ENCODE measurements at places on chromosomes 1 and 21.

- DNase-seq = no peak
Observed at GRCh38 chr1:200238311-200238710, 171.5 kb downstream of the ZNF281 start.

GRCh38 chr1:97919585-97920261 is 1.1 kb downstream of the DPYD start:
- no peak for DNase-seq

- DNase-seq = no peak
Observed at GRCh38 chr1:232725305-232726047, 79.7 kb upstream of the MAP10 start.

GRCh38 chr1:151197863-151198253 is 494 bp upstream of the PIP5K1A start:
- DNase-seq = no peak

GRCh38 chr1:20265250-20265649 is 25.4 kb upstream of the VWA5B1 start:
- DNase-seq = no peak

DNA sequence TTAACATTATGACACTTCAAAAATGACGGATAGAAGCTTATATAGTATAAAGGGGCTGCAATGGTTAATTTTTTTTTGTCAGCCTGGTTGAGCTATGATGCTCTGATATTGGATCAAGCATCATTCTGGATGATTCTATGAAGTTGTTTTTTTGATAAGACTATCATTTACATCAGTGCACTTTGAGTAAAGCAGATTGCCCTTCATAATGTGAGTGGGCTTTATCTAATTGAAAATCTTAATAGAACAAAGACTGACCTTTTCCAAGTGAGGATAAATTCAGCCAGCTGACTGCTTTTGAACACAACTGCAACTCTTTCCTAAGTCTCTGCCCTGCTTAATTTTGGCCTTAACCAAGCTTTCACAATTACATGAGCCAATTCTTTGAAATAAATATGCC is 1476.2 kb downstream of the NCAM2 start:
- DNase-seq = no peak

GRCh38 chr1:169925505-169926482 is 32.1 kb upstream of the SCYL3 start:
- no peak for DNase-seq

DNA sequence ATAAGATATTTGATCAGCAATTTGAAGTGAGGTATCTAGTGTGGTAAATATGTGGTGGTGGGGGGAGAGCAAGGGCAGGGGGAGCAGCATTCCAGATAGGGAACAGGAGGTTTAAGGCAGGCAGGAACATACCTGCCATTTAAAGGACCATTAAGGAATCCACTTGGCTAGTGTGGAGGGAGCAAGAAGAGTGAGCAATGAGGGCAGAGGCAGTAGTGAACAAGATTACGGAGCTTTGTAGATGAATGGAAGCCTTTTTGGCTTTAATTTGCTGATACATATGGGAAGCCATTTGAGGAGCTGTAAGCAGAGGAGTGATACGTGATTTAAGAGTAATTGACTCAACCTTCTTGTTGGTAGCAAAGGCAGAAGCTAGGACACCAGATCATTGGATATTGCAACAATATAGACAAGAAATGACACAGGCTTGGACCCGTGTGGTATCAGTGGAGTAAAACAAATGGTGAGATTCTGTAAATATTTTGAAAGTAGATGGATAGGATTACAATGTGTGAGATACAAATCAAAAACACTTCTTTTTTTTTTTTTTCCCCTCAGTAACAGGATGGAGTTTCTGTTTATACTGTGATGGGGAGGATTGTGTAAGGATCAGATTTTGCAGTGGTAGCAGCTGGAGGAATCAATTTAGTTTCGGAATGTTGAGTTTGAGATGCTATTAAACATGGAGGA is 73.8 kb upstream of the B3GALT2 start:
- DNase-seq = no peak

DNA sequence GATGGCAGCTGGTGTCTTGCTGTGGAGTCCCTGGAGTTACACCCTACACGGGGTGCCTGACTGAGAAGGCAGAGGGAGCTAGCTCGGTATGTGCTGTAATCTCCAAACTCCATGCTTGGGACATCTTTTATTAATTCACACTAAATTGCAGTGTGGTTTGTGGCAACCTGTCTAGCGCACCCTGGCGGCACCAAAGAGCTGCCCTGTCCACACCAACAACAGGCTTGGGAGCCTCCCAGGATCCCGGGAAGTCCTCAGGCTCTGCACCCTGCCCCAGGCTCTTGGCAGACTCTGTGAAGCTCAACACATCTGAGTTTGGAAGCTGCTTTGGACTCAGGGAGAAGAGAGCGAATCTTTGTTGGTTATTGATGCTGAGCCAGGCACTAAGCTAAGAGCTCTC is 138.9 kb downstream of the IGSF21 start:
- DNase-seq = no peak

DNA sequence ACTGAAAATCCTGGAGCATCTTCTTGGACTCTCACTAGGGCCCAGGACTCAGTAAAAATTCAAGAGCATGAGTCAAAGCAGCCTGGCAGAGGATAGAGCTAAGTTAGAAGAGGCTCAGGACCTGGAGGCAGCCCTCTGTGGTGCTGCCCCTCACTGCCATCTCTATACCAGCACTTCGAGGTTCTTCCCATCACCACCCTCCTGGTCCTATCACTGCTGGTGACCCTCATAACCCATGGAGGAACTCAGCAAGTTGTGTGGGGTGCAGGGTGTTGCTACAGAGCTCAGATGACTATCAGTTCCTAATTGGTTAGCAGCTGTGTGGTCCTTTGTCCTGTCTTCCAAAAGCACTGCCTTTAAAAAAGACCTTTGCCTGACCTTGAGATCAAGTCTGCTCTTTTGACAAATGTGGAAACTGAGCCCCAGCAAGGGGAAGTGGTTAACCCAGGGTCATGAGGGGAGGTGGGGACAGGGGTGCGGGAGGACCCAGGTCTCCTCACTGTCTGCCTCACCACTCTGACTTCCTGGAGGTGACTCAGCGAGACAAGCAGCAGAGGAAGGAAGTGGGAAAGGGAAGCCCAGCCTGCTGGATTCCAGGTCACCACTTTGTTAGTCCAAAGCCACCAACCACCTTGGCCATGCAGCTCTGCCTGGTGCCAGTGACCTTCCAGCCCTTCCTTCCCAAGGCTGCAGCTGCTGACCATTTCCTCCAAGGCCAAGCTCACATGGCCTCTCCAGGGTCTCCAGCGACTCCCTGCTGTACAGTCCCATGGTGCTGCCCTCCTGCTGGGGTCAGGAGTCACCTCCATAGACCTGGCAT is 199.4 kb upstream of the EDN2 start:
- DNase-seq = no peak
